ENCODE measurements at places on chromosomes 5 and 9.

- DNase-seq, result no peak
These were observed 105.9 kb downstream of the GADD45G start for GRCh38 chr9:89710697-89711096.

GRCh38 chr5:172091956-172092732, 85.7 kb upstream of the FBXW11 start:
- no peak for DNase-seq

DNA sequence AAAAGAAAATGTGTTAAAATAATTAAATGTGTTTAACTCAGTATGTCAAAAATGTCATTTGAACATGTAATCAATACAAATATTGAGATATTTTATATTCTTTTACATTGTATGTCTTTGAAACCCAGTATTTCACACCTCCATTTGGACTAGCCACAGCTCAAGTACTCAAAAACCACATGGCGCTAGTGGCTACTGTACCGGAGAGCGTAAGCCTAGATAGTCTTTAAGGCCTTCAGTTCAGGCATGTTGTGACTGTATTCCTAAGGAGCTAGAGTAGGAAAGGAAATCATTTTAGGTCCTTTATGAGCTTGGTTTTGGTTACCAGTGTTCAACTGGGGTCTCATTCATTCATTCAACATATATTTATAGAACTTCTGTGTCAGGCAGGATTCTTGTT, 12.8 kb downstream of the FBXW2 start:
- no peak for DNase-seq

GRCh38 chr9:133119846-133120500, 1.1 kb downstream of the RALGDS start:
- no peak for DNase-seq

- DNase-seq, result no peak
These were observed 7.4 kb upstream of the PPP3R2 start for GRCh38 chr9:101601904-101602765.

DNA sequence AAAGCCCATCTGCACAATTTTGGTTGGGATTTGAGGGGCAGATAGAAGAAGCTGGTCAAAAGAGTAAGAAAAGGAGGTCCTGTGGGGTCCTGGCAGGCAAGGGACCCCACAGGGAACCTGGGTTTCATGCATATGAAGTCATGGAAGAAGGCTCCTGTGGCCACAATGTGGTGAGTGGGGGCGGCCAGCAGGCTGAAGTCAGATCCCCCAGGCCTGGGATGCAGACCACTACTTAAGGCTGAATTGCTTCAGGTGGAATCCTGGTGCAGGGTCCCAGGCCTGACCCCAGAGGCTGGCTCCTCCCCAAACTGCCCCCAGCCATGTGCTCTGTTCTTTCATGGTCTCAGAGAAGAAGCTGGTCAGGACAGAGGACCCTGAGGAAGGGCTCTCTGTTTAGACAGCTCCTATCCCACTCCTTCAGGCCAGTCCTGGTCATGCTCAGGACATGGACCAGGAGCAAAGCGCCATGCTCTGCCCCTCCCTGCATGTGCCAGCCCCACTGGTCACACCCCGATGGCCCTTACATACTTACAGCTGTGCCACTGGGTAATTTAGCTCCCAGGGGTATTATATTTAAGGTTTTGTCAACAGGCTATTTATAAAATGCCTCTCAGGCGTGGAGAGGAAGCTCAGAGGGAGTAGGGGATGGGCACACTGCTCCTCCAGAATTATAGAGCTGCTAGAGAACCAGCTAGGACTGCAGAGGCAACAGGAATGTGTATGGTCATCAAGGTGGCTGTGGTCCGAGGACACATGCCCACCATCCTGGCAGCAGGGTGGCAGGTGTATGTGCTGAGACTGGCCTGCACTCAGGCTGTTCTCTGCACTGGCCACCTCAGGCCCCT, 33.4 kb downstream of the C5orf15 start:
- no peak for DNase-seq

- no peak for DNase-seq
These were observed 9.8 kb upstream of the RAPGEF6 start for GRCh38 chr5:131644822-131645221.

DNA sequence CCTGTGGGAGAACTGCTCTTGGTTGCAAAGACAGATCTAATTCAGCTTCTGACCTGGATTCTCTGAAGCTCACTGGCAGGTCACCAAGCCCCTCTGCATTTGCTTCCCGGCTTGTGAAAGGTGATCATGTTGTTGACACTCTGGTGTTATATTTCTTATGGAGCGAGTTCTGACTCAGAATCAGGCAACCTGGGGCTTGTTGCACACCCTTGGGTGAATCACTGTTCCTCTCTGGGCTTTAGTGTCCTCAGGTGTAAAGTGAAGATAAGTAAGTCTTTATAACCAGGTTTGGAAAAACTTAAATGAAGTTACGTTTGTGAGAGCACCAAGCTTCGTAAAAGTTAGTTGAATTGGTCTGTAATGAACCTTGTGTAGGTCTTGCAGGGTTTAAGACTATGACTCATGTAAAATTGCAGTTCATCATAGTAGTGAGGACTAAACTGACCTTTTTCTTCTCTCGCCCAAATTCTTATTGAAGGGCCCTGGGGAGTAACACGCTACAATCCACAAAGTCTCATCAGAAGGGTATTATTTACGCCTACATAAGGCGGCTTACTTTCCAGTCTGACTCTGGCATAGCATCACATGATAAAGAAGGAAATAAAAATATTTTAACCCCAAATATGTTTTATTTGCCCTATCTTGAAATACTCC, 218.6 kb downstream of the TMEM38B start:
- DNase-seq, result no peak

GRCh38 chr5:124659798-124660197, 86.6 kb downstream of the ZNF608 start:
- DNase-seq, result no peak

DNA sequence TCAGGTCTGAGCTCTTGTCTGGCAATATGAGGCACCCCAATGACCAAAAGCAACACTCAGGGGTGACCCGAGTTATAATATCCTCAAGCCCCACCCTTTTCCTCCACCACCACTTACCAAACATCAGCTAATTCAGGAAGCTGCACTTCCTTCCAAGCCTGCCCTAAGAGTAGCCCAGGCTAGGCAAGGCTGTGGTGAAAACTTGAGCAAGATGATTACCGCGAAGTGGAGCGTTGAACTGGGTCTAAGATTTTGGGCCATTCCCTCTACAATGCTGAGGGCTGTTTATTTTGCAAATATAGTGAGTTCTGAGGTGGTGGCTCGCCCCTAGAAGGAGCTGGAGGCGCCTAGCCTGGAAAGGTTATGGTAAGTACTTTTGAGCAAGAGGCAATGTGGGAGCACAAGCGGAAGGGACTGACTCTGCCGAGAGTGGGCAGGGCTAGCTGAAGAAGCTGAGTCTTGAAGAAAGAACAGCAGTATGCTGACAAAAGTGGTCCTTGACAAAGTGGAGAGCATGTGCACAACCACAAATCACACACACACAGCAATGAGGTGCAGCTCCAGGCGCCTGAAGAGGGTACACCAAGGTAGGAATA, at the start of gene HK3:
Gene HK3, minus strand, starts transcription at position 51 of the 596 bp plus-strand sequence. CDS start 3,187 bp downstream, outside the sequence.
- DNase-seq, result no peak

DNA sequence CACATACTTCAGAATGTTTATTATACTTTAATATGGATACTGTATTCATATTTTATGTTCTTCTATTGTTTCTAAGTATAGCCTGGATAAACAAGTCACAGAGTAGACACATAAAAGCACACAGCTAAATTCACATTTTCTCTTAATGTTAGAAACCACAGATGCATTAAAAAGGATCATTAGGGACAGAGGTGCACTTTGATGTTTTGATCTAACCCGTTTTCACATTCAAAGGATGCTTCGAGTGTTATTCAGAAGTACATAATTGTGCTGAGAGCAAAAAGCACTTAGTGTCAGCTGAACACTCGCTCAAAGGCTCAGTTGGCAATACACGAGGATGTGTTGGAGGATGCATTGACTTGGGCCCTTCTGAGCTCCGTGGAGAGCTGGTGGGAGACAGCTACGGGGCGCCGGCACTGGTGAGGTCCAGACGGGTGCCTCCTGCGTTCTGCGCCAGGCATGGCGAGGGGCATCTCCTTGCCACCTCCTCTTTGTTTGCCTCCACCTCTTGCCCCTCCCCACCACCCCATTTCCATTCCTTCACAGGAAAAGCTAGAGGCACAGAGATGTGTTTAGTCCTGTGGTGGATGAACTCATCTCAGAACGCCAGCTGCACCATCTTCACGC, 35.5 kb downstream of the MED10 start:
- DNase-seq, result no peak

GRCh38 chr5:156375895-156376495, 49.0 kb downstream of the SGCD start:
- no peak for DNase-seq

GRCh38 chr5:119578937-119579336, 50.4 kb upstream of the FAM170A start:
- no peak for DNase-seq

GRCh38 chr5:130323804-130324454, 419.7 kb downstream of the CHSY3 start:
- no peak for DNase-seq

GRCh38 chr5:142322747-142323479, 1.9 kb downstream of the SPRY4 start:
- no peak for DNase-seq

DNA sequence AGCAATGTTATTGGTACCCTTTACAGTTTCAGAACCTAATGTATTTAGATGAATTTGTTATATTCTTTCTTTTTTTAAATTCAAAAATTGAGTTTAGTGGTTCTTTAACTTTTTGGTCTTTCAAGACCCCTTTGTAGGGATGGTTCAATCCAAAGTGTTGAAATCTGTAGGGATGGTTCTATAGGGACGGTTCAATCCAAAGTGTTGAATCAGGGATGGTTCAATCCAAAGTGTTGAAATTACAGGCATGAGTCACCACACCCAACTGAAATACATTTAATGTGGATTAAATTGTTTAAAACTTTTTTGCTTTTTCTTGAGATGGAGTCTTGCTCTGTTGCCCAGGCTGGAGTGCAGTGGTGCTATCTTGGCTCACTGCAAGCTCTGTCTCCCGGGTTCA, 30.6 kb downstream of the SNX2 start:
- no peak for DNase-seq

DNA sequence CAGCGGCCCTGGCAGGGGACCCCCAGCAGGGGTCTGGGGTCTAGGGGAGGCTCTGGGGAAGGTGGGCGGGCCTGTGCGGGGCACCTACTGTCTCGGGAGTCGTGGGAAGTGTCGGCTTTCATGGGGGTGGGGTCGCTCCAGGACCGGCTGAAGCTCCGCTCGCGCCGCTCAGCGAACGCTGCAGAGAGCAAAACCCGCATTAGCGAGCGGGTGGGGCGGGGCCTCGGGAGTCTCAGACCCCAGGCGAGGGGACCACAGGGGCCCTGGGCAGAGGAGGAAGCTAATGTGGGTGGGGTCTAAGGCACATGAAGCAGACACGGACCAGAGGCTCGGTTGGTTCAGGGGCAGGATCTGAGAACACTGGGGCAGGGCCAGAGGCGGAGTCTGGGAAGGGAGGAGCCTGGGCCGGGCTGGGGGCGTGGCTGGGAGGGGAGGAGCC, 5.5 kb downstream of the NSMF start:
- DNase-seq, result no peak

DNA sequence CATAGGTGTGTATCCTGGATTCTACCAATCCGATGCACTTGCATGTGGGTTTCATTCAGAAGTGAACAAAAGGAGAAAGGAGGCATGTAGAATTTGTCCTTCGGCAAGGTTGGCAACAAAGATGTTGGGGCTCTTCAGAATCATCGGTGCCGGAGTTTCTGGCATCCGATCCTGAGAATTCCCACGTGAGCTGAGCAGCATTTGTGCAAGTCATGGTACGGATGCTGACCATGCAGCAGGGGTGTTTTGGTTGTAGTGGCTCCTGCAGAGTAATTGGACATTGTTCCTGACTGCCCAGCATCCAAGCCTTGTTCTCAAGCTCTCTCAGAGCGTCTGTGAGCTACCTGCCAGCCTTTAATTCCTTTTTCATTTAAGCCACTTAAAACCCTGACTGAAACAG, 19.0 kb upstream of the POC5 start:
- DNase-seq, result no peak

- DNase-seq, result no peak
These were observed 119.5 kb upstream of the CTNND2 start for GRCh38 chr5:12023614-12024241.

DNA sequence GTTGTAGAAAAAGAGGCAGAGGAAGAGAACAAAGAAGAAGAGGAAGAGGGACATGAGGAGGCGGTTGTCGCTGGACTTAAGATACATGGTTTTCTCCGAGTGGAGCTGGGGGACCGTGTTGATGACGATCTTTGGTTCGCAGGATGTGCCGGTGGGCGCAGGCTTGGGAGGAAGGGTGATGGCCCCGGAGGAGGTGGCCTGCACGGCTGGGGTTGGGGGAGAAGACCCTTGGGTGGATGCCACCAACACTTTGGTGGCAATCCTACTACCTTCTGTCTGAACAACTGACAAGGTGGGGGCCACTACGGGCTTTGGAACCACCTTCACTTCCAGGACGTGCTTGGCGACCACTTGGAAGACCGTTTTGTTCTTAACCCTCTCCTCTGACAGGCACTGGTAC, 60.7 kb downstream of the SECISBP2 start:
- no peak for DNase-seq

- no peak for DNase-seq
These were observed 71.2 kb upstream of the PARP8 start for GRCh38 chr5:50595199-50595598.

- DNase-seq, result no peak
These were observed 72.5 kb upstream of the SAP30L start for GRCh38 chr5:154373326-154373725.

DNA sequence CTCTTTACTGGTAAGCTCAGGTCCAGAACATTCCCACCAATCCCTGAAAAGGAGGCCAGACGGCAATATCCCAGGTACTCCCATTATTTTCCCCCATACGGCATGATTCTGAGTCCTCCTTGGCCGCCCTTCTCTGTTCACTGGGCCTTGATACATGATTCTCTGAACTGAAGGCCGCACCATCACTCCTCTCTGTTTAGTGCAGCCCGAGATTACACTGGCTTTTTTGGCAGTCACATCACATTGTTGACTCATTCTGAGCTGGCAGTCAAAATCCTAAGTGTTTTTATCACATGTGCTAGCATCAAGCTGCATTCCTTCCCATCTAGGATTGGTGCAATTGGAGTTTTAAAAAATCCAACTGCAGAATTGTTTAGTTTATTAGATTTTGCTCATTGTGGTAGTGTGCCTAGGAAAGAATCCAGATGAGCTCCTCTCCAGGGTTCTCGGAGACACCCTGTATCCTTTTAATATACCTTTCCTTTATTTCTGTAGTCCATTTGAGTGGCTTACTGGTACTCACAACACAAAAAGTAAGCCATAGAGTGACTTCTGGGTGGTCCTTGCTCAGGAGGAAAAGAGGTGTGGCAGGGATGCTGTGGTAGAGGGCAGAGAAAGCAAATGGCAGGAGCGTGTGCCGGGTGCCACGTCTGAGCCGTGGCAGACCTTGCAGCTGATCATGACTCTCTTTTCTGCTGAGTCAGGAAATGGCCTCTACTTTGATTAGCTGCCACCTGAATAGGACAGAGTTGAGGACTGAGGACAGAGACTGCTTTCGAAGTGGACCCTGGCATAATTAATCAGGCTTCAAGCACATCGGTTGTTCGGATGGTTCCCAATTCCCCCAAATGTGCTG, 121.1 kb upstream of the IL12B start:
- DNase-seq, result no peak

- no peak for DNase-seq
These were observed 66.2 kb downstream of the PDE6A start for GRCh38 chr5:149878371-149878770.
